CD8-positive, alpha-beta T cell (primary cell): ENCODE measurements at places on chromosomes 6 and 20. TPM values are rescaled to one million over a fixed set of nuclear protein-coding genes. Genes with fewer than 3 reads are reported as not detected.

DNA sequence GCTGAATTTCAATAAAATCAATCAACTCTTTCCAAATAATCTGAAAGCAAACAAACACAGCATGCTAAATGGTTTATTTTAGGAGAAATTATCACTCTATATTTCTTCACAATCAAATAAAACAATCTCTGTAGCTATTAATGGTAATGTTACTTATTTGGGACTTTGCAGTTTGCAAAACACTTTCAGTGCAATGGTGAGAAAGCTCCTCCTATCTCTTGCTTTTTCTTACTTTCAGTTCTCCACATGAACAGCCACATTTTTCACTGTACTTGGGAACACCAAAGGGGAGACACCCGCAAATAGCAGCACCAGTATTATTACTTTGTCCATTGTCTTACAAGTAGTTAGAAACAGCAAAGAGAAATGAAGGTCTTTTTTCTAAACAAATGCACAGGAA is 92.4 kb downstream of the DST start:
- no peak for DNase-seq

- no peak for DNase-seq
Measured at GRCh38 chr6:142013287-142013686, 119.4 kb upstream of the GJE1 start.

KCNS1 gene
- not detected for total RNA-seq

DNA sequence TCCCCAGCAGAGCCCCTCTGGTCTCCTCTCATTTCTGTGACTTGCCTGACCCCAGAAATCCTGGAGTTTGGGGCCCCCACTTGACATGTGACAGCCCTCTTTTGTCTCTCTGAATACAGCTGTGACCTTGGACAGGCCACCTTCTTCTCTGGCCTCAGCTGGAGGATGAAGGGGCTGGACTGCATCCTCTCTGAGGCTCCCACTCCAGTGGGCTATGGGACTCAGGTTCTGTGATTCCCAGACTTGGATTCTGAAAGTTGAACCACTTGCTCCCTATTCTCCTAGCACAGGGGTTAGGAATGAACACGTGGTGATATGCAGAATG is 9.1 kb downstream of the BPIFB3 start:
- no peak for DNase-seq
